ENCODE measurements at places on chromosomes 12 and 14.

DNA sequence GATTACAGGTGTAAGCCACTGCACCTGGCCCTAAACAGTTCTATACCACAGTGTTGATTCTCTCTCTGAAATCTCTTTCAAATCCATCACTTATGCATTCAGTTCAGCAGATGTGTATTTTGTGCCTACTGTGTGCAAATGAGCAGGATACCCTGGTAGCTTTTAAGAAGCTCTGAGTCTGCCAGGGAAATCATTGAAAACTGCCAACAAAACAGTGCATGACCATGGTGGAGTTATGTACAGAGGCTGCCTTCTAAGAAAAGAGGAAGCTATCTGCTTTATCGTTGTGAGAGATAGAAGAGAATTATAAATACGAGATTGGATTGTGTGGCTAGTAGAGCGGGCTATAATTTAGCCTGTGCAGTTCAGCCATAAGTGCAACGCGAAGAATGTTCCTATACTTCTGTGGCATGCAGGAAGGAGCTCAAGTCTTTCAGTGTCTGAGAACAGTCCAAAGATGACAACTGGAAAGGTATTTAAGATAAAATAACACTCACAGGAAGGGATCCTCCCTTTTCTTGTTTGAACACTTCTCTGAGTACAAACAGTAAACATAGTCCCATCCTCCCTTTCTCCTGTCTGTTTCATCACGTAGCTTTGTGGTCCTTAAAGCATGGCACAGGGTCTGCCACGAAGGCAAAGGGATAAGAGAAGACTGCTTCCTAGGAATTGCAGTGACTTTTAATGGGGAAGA is 4.3 kb downstream of the DIP2B start:
- DNase-seq, result no peak

DNA sequence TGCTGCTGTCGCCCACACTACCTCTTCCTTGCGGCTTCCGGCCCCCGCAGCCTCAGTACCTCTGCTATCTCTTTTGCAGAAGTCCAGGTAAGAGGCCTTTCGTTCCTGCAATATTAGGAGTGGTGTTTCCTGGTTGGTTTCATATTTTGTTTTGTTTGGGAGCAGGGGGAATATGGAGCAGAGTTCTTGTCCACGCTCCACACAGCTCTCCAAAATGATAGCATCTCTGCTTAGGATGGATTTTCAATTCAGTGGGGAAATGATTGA is 768 bp downstream of the OXA1L start:
- no peak for DNase-seq

- no peak for DNase-seq
These were observed 445.4 kb downstream of the SOX5 start for GRCh38 chr12:23504043-23504442.

GRCh38 chr12:28025821-28026505 is 53.4 kb upstream of the PTHLH start:
- DNase-seq, result no peak

DNA sequence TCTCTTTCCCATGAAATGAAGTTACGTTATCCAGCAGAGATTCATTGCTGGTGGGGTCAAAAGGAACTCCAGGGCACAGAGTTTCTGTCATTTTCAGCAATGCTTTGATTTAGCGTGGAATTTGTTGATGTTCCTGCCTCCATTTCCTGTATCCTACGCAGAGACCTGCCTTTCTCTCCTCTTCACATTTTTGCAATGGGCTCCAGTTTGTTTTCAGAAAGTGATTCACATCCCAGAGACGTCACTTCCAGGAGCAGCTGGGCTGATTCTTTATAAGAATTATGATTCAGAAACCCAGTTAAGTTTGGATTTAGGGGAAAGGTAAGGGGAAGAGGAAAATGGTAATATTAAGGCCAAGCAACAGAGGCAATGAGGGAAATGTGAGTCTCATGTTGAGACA is 11.6 kb downstream of the RNASE10 start:
- no peak for DNase-seq

DNA sequence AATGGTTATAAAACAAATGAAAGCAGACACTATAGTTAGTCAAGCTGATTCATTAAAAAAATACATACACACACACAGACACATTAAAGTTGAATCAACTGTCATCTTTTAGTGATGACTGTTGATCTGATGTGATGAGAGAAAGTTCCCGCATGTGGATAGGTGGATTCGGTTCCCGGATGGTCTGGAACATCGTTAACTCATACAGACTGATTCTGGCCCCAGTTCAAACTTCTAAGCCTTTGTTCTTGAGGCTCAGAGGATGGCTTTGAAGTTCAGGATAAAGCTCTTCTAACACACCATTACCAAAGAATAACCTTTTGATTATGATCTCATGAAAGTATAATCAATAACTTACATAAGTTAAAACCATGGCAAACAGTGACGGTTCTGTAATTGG is 27.5 kb downstream of the WIF1 start:
- no peak for DNase-seq

DNA sequence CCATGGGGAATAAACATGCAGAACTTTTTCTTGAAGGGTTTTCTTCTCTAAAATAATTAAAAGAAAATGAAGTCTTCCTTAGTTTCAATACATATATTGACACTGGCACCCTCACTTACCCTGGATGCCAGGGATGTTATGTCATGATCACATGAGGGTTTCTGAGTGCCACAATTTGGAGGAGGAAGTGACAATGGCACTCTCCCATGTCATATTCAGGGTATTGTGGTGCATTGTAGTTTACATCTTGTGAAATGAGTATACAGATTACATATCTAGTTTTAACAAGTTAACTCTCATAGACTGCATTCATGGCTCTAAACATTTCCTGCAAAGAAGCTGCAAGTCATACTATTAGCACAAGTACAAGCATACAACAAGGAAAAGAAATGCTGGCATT is 37.7 kb downstream of the CCDC177 start:
- DNase-seq, result no peak

- no peak for DNase-seq
These were observed 7.0 kb upstream of the ACSS3 start for GRCh38 chr12:81070846-81071245.

- no peak for DNase-seq
These were observed 20.1 kb upstream of the PLXNC1 start for GRCh38 chr12:94128280-94128679.

DNA sequence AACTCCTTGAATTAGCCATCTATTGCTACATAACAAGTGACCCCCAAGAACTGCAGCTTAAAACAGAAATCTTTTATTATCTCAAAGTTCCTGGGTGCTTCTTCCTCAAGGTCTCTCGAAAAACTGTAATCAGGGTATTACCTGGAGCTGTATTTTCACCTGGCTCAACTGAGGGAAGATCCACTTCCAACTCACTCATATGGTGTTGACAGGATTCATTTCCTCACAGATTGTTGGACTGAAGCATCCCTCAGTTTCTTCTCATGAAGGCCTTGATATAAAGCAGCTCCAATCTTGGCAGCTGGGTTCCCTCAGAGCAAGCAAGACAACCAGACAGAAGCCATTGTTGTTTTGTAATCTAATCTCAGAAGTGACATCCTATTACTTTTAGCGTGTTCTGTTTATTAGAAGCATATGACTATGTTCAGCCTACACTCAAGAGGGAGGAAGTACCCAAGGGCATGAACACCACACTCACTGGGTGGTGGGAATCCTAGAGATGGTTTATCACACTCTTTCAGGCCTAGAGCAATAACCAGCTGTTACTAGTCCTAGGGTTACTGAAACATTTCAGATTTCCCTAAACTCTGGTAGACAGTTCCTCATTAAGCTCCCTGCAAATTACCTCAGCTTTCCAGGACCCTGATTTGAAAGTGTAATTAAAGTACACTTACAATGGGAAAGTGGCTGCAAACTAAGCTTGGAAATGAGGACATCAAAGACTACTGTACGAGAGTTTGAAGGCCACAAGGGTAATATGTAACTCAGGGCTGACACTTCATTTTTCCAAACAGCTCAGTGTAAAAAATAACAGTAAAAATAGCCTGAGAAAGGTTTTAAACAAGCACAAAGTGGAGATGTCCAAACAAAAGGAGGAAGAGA is 222.2 kb downstream of the SEC23A start:
- no peak for DNase-seq

DNA sequence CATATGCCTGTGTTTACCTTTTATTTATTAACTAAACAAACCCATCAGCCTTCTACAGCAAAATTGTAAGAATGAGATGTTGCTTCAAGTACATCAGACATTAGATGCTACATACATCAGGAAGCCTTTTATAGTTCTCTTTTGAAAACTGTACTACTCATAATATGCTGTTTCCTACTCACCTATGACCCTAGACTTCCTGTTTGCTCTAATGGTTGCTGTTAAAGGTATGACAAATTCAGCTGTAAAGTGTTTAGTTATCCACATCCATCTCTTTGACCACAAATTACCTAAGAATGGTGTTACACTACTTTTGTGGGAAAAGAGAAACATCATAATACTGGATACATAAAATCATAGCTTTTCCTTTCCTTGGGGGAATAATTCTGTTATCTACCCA is 220.0 kb downstream of the RAD51B start:
- DNase-seq, result no peak

DNA sequence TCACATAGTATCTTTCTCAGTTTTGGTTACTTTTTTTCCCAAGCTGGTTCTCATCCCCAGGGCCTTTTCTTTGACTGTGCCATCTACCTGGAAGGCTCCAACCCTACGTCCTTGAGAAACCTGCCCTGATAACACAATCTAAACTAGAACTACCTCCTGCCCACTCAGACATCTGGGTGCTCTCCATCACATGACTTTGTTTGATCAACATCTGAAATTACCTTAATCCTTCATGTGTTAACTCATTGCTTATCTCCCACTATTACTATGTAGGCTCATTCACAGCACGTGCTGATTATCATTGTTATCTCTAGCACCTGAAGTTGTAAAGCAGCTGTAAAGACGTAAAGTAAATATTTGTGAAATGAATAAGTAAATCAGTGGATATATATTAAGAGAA is 784.0 kb downstream of the TMTC2 start:
- no peak for DNase-seq

GRCh38 chr14:91363776-91364523 is 53.7 kb downstream of the CCDC88C start:
- DNase-seq, result no peak

GRCh38 chr14:72894623-72895378 is 900 bp upstream of the DPF3 start:
- peak; percentile 5 for DNase-seq

GRCh38 chr12:100279607-100280244 is 12.7 kb downstream of the SCYL2 start:
- DNase-seq, result no peak

GRCh38 chr12:51005671-51006070 is 20.5 kb downstream of the SLC11A2 start:
- no peak for DNase-seq

- DNase-seq, result no peak
These were observed 21.0 kb downstream of the SLC15A4 start for GRCh38 chr12:128802756-128803155.

- DNase-seq, result no peak
These were observed 80.7 kb upstream of the KRR1 start for GRCh38 chr12:75592086-75592485.

DNA sequence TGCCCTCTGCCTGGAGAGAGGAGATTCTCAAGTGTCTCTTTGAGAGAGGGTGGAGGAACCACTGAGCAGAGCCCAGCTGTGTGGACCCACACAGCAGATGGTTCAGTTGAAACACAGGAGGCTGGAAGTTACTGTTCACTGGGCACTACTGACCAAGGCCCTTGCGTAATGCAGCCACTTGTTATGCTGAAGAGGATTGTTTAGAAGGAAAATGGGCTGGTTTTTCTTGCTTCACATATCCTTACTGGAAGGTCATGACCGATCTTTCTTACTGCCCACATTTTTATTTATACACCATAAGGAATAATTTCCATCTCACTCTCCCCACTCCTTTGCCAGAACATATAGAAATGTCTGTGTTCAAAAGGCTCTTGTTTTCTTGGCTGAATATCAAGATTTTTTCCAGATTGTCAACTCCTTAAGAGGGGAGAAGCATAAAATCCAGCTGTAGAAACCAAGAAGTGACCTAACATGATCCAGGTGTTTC is 375.1 kb upstream of the DDHD1 start:
- no peak for DNase-seq

DNA sequence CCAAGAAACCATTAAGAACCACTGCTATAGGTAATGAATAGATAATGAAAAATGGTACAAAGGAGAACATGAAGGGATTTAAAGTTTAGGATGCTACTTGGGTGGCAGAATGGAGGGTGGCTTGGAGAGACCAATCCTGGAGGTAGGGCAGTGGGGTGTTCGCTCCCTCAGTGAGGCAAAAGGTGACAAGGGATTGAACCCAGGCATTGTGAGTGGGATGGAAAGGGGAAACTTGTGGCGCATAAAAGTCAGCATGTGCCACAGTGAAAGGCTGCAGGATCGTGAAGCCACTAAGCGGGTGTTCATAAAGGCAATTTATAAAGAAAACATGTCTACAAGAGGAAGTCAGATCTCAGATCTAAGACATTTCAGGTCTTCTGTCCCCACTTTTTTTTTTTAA is 76.7 kb upstream of the SLC38A2 start:
- DNase-seq, result no peak

DNA sequence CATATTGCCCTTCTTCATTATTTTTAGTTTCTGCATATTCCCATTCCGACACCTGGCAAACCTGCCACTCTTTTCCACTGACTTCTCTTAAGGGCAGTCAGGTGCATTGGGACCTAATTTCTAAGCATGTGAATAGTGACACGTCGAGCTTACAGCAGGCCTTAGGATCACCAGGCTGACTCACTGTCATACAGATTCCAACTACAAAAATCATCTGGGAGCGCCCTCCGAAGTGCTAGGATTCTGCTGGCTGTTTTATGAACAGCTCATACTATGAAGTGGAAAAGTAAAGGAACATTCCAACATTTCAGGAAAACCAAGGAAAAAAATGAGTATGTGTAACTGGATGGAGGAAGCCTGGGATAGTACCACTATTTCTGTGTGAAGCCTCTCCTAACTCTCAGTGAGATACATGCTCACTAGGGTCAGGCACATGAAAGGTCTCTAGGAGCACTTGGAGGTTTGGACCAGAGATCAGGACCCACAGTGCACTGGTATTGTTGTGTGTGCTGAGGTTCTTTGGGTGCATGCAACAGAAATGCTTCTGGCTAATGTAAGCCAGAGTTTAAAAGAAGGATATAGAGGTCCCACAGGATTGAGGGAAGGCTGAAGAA is 257.4 kb downstream of the ZFP36L1 start:
- no peak for DNase-seq

All from stimulated activated CD4-positive, alpha-beta T cell treated with anti-CD3 and anti-CD28 coated beads, Interleukin-4, amount 100 ng/mL, for 1 hour (primary cell).